Neural progenitor cell (in vitro differentiated cells): ENCODE measurements at places on chromosomes 3 and 15. TPM values are rescaled to one million over a fixed set of nuclear protein-coding genes. Genes with fewer than 3 reads are reported as not detected.
A peak's percentile ranks its signal among the peaks of the same experiment; 100 is the strongest.

AGBL1 gene
- 5.5 and 6.2 TPM in 2 replicates for total RNA-seq

AP3B2 gene
- total RNA-seq, result 0.97 and 1.7 TPM in 2 replicates

GRCh38 chr3:149393345-149394160, 16.1 kb upstream of the TM4SF1 start:
- peak; percentile 82 for DNase-seq

- DNase-seq, result no peak
These were observed 130.9 kb downstream of the POLQ start for GRCh38 chr3:121414924-121415323.

DNA sequence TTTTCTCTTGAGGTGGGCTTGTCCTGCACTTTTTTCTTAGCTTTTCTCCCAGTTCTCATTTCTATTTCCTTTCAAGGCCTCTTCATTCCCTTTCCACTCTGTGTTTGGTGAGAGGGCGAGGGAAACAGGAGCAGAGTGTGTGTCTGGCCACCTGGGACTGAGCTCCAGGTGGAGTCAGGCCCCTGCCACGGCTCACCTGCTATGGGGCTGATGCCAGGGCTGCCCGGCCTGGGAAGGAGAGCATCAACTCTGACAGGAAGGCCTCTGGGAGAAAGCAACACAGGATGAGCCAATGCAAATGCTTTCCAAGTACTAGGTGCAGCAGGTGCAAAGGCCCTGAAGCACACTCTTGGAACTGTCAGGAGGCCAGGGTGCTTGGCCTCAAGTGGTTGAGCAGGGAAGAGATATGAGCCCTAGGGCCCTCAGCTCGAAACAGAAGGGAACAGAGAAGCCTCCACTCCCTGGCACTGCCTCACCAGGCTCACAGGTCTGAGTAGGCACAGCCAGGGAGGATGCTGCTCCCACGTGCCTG, 27.3 kb upstream of the DUSP7 start:
- DNase-seq, result no peak

DNA sequence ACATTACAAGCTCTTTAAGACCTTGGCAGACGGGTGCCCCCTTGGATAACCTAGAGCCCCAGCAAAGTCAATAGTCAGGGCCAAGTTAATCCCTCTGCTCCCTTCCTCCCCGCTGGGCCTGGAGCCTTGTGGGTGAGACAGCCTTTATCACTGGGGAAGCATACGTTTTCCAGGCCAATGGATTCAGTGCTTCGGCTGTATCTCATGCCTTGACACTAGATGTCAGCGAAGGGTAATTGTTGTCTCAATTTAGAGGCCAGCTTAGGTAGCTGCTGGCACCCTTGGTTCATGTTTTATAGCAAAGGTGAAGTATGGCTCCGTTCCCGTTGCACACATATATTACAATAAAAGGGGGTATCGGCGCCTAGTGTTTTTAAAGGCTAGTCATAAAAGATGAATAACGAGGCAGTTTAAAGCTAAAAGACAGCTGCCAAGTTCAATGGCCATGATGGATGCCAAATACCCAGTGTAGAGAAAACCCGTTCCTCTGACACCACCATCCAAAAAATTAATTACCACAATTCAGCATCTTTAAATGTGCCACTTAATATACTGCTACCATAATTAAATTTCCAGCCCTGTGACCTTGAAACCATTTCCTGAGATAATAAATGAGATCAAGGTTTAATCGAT, 52.3 kb upstream of the BNIP2 start:
- DNase-seq, result peak; percentile 55

DNA sequence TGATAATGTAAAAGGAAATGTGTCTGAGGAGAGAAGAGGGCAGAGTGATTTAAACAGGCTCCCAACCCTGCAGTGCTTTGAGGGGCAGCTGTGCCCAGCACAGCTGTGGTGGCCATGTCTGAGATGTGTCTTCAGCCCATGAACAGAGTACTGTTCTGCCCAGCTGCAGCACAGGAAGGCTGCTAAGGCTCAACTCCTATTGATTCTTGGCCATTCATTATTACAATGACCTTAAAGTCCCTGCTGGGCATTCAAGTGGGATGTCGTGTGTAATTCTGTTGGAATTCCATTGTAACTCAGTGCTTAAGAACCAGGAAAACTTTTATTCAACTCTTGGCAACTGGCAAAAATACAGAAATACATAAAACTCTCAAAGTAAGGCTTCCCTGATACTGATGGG, 229.3 kb downstream of the MCTP2 start:
- DNase-seq, result peak; percentile 36

DNA sequence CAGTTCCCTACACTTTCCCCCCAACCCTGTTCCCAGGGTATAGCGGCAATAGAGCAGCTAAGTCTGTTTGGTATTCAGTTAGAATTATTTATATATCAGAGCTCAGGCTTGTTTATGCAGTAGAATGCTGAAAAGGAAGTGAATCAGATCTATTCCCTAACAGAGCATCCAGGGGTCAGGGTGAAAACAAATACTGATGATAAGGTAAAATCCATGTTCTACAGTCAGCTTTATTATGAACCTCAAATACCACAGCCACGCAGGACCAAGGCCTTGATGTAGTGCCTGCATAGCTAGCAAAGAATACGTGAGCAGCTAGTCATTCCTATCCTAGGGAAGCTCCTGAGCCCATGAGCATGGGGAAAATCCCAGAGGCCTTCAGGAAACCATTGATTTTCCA, 229.7 kb upstream of the ICE2 start:
- no peak for DNase-seq

DNA sequence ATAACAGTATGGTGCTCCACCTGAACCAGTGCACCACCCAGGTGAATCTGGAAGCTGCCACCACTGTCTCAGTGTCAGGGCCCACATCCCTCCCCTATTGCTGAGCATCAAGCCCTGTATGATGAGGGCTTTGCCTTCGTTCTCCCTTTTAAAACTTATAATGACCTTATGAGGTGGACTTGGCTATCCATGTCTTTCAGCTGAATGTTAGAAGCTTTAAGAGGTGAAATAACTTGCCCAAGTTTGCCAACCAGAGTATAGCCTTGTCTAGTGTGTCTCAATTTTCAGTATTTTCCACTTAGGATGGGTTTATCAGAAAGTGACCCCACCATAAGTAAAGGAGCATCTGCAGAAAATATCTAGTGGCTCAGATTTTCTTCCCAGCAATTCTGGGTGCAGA, 87.8 kb downstream of the SHOX2 start:
- no peak for DNase-seq
